T-helper 17 cell (primary cell): ENCODE measurements at places on chromosomes 1 and 21.
A peak's percentile ranks its signal among the peaks of the same experiment; 100 is the strongest.

DNA sequence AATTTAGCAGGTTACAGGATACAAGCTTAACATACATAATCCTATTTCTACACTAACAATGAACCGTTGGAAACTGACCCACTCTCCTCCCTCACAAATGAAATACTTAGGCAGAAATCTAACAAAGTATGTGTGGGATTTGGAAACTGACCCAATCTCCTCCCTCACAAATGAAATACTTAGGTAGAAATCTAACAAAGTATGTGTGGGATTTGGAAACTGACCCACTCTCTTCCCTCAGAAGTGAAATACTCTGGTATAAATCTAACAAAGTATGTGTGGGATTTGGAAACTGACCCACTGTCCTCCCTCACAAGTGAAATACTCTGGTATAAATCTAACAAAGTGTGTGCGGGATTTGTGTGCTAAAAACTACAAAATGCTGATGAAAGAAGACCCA lies 60.3 kb downstream of the TRAF5 start:
- peaks cover 6% of the 10 kb centered on the region for H3K27me3 ChIP-seq
- H3K36me3 ChIP-seq = peaks cover 3% of the 10 kb centered on the region
- H3K4me3 ChIP-seq = no peak overlapping the region

DNA sequence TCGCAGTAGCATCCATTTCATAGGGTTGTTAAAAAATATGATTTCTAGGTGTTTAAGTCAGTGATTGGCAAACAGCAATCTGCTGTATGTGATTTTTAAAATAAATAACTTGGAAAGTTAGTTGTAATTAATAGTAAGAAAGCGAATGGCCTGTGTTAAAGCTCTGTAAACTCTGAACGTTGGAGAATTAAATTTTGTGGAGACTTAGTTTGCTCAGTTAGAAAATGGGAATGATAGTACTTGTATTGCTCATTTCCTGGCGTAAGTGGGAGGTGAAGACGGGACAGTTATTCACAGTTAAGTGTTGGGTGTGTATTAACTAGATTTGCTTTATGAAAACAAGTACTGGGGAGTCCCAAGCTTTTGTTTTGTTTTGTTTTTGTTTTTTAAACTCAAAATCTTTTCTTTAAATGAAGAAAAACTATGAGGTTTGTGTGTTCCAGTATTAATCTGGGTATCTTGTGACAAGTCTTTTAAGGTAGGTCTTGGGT lies 995 bp downstream of the CACYBP start:
- H3K27ac ChIP-seq = no peak overlapping the region
- no peaks in the 10 kb centered on the region for H3K27me3 ChIP-seq
- H3K36me3 ChIP-seq = peaks cover 5% of the 10 kb centered on the region
- H3K4me3 ChIP-seq = no peak overlapping the region
- H3K4me1 ChIP-seq = peaks cover 43% of the 10 kb centered on the region

DNA sequence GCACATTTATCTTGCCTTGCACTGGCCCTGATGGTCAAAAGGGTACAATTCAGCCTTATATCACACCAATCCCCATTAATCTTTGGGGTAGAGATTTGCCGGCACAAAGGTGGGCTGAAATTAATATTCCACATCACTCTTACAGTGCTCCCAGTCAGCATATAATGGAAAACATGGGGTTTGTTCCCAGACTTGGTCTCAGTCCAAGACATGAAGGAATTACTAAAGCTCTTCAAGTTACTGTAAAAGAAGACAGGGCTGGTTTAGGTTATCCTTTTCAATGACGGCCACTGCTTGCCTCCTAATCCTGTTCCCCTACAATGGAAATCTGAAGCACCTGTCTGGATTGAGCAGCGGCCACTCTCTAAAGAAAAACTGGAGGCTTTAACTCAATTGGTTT lies 160.7 kb downstream of the IER5 start:
- no peaks in the 10 kb centered on the region for H3K4me1 ChIP-seq
- H3K36me3 ChIP-seq = no peaks in the 10 kb centered on the region
- DNase-seq = no peak
- H3K27ac ChIP-seq = no peak overlapping the region

GRCh38 chr21:43775795-43776430 lies at the start of gene CSTB:
TSS of gene CSTB (minus strand) at chr21:43776308. CDS start at chr21:43776269, 39 bp downstream.
- peaks cover 35% of the 10 kb centered on the region for H3K4me1 ChIP-seq
- peak within 1 kb of the TSS; percentile 93 for H3K4me3 ChIP-seq
- peak within 1 kb of the TSS; percentile 89 for H3K27ac ChIP-seq
- H3K27me3 ChIP-seq = no peaks in the 10 kb centered on the region
- H3K36me3 ChIP-seq = peaks cover 2% of the 10 kb centered on the region
- DNase-seq = peak; percentile 80

GRCh38 chr1:15786581-15786980 lies 20.9 kb downstream of the UQCRHL start:
- no peak overlapping the region for H3K4me3 ChIP-seq
- H3K4me1 ChIP-seq = peaks cover 5% of the 10 kb centered on the region
- H3K27ac ChIP-seq = no peak overlapping the region
- peaks cover 31% of the 10 kb centered on the region for H3K27me3 ChIP-seq
- DNase-seq = no peak

DNA sequence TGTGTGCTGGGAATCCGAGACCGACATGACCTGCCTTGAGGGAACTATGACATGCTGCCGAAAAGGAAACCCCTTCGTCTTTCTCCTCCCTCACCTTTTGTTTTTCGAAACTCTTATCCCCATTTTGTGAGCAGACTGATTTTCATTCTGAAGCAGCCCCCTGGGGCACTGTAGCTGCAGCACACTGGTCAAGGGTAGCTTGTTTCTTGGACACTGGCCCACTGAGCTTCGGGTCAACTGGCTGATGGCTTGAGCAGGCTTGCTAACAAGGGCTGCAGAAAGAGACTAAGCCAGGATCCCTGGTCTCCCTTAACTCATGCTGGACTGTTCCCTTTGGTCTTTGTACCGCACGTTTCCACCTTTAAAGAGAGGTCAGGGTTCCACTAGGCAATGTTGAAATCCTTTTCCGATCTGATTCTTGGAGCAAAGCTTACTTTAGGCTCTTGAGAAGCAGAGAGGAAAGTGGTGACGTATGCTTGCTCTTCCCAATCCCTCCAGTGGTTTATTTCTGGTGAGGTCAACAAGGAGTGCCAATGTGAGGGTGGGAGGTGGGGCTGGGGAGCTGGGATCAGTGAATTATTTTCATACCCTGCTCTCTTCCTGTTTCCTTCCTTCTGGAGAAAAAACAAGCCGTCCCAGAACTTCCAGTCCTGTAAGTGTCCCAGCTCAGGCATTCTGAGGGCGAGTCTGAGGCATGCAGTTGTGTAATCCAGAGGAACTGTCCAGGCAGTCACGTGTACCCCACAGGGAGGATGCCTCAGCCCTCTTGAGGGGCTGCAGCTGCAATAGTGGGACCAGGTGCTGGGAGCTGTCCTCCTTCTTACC lies 7.6 kb downstream of the CYP4B1 start:
- H3K27me3 ChIP-seq = peaks cover 15% of the 10 kb centered on the region
- H3K4me3 ChIP-seq = no peak overlapping the region
- H3K36me3 ChIP-seq = peaks cover 2% of the 10 kb centered on the region

- H3K36me3 ChIP-seq = peaks cover 8% of the 10 kb centered on the region
- H3K27ac ChIP-seq = no peak overlapping the region
- no peak for DNase-seq
- H3K27me3 ChIP-seq = no peaks in the 10 kb centered on the region
- peaks cover 57% of the 10 kb centered on the region for H3K4me1 ChIP-seq
- no peak overlapping the region for H3K4me3 ChIP-seq
Observed at GRCh38 chr1:84156210-84156621, 12.1 kb downstream of the PRKACB start.

- peaks cover 17% of the 10 kb centered on the region for H3K27me3 ChIP-seq
- H3K4me3 ChIP-seq = no peak overlapping the region
- H3K36me3 ChIP-seq = no peaks in the 10 kb centered on the region
- no peak overlapping the region for H3K27ac ChIP-seq
- H3K4me1 ChIP-seq = no peaks in the 10 kb centered on the region
Observed at GRCh38 chr1:14914351-14914988, 239.1 kb upstream of the TMEM51 start.

GRCh38 chr1:42952303-42953001 lies 6.2 kb downstream of the SLC2A1 start:
- H3K4me1 ChIP-seq = peaks cover 69% of the 10 kb centered on the region
- peak overlapping the region; percentile 47 for H3K27ac ChIP-seq
- H3K27me3 ChIP-seq = no peaks in the 10 kb centered on the region

GRCh38 chr1:14263671-14264070 lies 334.8 kb upstream of the KAZN start:
- H3K4me3 ChIP-seq = no peak overlapping the region
- no peaks in the 10 kb centered on the region for H3K4me1 ChIP-seq
- peaks cover 40% of the 10 kb centered on the region for H3K27me3 ChIP-seq
- DNase-seq = no peak
- H3K27ac ChIP-seq = no peak overlapping the region
- H3K36me3 ChIP-seq = no peaks in the 10 kb centered on the region

DNA sequence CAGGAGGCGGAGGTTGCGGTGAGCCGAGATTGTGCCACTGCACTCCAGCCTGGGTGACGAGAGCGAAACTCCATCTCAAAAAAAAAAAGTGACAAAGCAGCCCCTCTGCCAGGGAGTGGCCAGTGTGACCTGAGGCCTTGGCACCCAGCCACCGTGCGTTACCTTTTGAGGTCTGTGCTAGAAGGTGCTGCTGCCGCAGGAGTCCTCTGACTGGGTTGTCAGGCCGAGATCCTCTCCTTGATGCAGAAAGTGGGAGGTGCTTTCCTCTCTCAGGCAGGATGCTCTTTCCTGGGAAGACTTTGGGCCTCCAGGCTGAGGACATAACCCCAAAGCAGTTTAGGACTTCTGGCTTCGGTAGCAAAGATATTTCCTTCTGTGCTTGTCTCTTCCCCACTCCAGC lies 280.5 kb upstream of the VAMP3 start:
- H3K27me3 ChIP-seq = peaks cover 21% of the 10 kb centered on the region
- H3K27ac ChIP-seq = no peak overlapping the region
- H3K4me3 ChIP-seq = no peak overlapping the region
- peaks cover 4% of the 10 kb centered on the region for H3K4me1 ChIP-seq
- no peaks in the 10 kb centered on the region for H3K36me3 ChIP-seq
- no peak for DNase-seq

GRCh38 chr1:33010932-33011731 lies 25.6 kb downstream of the AK2 start:
- no peaks in the 10 kb centered on the region for H3K27me3 ChIP-seq
- H3K36me3 ChIP-seq = peaks cover 15% of the 10 kb centered on the region
- peak overlapping the region; percentile 75 for H3K27ac ChIP-seq
- peaks cover 10% of the 10 kb centered on the region for H3K4me1 ChIP-seq
- no peak for DNase-seq
- H3K4me3 ChIP-seq = no peak overlapping the region

DNA sequence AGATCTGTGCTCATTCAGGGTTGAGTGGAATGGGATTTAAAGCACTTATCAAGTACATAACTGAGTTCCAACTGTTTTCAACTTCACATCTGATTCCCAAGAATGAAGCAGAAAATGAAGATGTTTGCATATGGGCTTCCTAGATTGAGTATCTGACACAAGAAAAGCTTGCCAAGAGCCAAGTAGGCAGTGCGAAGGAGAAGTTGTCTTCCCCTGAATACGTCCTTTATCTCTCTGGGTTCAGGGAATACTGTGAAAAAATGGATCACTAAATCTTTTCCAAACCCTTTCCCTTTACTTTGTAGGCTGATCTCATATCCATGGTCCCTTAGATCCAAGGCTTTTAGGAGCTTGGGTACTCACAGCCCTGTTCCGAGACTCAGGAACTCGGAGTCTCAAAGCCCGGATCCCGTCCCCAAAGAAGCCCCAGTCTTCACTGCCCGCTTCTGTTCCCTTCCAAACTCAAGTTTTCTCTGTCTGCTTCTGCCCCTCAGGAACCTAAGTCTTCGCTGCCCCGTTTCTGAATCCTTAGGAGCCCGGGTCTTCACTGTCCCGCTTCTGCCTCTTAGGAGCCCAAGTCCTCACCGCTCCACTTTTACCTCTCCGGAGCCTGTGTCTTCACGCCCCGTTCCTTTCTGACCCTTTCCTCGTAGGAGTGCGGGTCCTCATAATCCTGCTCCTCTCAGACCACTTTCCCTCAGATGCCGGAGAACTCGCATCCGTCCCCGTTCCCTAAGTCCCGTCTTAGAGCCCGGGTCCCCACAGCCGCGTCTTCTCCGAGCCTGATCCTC lies 616 bp downstream of the TAF12 start:
- peaks cover 31% of the 10 kb centered on the region for H3K4me1 ChIP-seq
- H3K4me3 ChIP-seq = peak overlapping the region; percentile 100
- no peak for DNase-seq
- H3K27ac ChIP-seq = peak overlapping the region; percentile 98

GRCh38 chr1:44346878-44347277 lies 8.2 kb downstream of the ERI3 start:
- DNase-seq = no peak
- no peaks in the 10 kb centered on the region for H3K27me3 ChIP-seq
- H3K27ac ChIP-seq = no peak overlapping the region
- no peaks in the 10 kb centered on the region for H3K36me3 ChIP-seq
- no peak overlapping the region for H3K4me3 ChIP-seq

DNA sequence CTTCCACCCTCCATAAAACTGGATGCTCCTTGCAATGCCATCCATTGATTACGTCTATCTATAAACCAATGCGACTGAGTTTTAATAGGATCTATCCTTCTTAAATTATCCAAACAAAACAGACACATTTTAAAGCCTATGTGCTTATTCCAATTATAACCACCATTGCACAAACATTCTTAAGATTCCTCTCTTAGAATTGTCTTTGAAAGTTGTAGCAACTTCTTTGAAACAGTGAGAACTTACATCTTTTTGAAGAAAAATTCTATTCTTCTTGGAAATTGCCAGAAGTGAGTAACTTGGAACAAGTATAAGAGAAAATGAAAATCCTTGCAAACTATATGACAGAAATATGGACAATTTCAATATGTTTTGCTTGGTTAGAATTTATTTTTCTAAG lies at the start of gene KRTAP26-1:
KRTAP26-1 (minus strand) TSS at position 101 of the 400 bp plus-strand sequence. CDS start 280 bp downstream, outside the sequence.
- H3K27me3 ChIP-seq = no peaks in the 10 kb centered on the region
- no peak within 1 kb of the TSS for H3K4me3 ChIP-seq
- no peak within 1 kb of the TSS for H3K27ac ChIP-seq
- no peak for DNase-seq
- no peaks in the 10 kb centered on the region for H3K36me3 ChIP-seq
- H3K4me1 ChIP-seq = no peaks in the 10 kb centered on the region
